ENCODE measurements at places on chromosomes 3 and 15. TPM values are rescaled to one million over a fixed set of nuclear protein-coding genes. Genes with fewer than 3 reads are reported as not detected.

GRCh38 chr3:67650084-67650483 lies 4.3 kb downstream of the SUCLG2 start:
- no peak for DNase-seq

DNA sequence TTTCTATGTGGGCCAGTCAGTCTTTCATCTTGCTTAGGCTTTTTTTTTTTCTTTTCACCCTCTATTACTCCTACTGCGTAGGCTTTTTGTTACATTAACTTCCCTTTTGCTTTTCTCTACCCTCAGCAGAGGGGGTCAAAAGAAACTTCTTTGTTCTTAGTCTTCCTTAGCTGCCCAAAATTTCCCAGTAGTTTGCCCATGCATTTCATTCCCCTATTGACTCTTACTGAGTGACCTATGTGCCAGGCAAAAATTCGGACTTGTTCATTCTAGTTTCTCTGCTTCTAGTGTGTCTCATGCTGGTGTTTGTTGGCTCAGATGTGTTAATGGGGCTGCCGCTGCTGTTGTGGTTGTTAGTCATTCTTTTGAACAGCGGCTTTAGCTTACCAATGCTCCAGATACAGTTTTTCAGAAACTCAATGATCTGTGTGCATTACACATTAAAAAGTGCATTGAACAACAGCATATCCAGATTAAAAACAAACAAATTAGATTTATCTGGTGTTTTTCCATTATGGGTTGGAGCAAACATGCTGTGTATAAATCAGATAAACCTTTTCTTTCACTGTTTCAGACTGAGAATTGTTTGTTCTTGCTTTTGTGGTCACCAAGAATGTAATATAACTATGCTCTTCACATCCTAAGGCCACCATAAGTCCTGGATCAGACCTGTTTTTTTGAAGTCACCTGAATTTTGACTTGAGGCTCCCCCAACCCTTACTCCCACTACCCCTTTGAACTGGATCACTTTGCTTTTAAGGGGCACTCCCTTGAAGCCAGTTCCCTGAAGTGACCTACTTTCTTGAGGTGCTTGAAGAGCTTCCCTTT lies 43.1 kb downstream of the PDE8A start:
- no peak for DNase-seq

GRCh38 chr3:66738625-66739365 lies 238.0 kb upstream of the LRIG1 start:
- DNase-seq: no peak

DNA sequence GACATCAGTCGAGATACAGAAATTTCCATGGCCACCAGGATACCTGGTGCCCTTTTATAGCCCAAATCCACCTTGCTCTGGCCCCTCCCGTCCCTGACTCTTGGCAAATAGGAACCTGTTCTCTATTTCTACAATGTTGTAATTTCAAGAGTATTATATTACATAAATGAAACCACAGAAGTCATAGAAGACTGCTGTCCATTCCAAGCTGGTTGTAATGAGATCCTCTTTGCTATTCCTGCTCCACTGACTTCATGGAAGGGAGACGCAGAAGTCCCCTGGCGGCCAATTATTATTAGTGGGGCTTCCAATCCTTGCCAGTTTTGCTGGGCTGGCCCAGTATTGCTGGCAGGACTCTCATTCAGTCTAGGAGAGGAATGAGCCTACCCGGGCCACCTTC lies 26.6 kb downstream of the DCP1A start:
- DNase-seq: no peak

GRCh38 chr15:56165234-56165633 lies 78.4 kb downstream of the RFX7 start:
- no peak for DNase-seq

Gene SLC6A11
- polyA plus RNA-seq: 0.10 TPM

Gene CHRNA5
- 7.1 TPM for polyA plus RNA-seq

Gene TMC3
- polyA plus RNA-seq: 0.17 TPM

Gene DOCK3
- polyA plus RNA-seq: 2.1 TPM

Gene ARL14
- polyA plus RNA-seq: 0.35 TPM

Gene LRRC2
- polyA plus RNA-seq: 1.8 TPM

Gene LRRC28
- 42.3 TPM for polyA plus RNA-seq

Gene C2CD4A
- 0.33 TPM for polyA plus RNA-seq

Gene CP
- polyA plus RNA-seq: 0.70 TPM
